ENCODE measurements at places on chromosomes 12 and 14. TPM values are rescaled to one million over a fixed set of nuclear protein-coding genes. Genes with fewer than 3 reads are reported as not detected.

The AP4S1 gene
- 7.1 TPM for total RNA-seq

The CCDC88C gene
- 34.1 TPM for total RNA-seq

The APOF gene
- total RNA-seq, result not detected

The RAP1B gene
- total RNA-seq, result 158 TPM

The PDE3A gene
- 8.4 TPM for total RNA-seq

The STON2 gene
- 47.7 TPM for total RNA-seq

DNA sequence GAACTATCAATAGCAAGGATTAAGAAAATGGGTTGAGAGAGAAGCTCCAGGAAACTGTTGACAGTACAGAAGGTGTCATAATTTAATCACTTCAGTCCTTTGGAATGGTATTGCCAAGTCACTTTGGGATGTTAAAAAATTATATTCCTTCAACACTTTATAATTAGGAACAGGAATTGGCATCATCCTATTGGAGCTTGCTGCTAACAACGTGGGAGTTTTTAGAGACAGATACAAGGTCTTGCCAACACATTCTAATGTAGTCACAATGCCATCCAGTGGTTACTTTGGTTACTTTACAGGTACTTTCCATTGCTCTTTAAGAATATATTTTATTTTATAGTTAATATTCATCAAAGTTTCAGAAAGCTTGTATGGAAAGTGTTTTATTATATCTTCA is 310.1 kb downstream of the SYT1 start:
- no peaks in the 10 kb centered on the region for H3K27me3 ChIP-seq
- H3K4me1 ChIP-seq, result no peaks in the 10 kb centered on the region
- H3K4me3 ChIP-seq, result no peak overlapping the region

- no peak overlapping the region for H3K27ac ChIP-seq
- no peak overlapping the region for H3K4me3 ChIP-seq
- no peaks in the 10 kb centered on the region for H3K36me3 ChIP-seq
- no peaks in the 10 kb centered on the region for H3K4me1 ChIP-seq
- H3K27me3 ChIP-seq, result no peaks in the 10 kb centered on the region
- DNase-seq, result no peak
Measured at GRCh38 chr12:80233926-80234325, 134.6 kb downstream of the OTOGL start.

- no peak overlapping the region for H3K4me3 ChIP-seq
- no peaks in the 10 kb centered on the region for H3K36me3 ChIP-seq
- no peak for DNase-seq
Measured at GRCh38 chr14:73809391-73809790, 42.2 kb upstream of the PTGR2 start.

GRCh38 chr14:94977016-94977415 is 180.3 kb downstream of the DICER1 start:
- no peak overlapping the region for H3K4me3 ChIP-seq
- no peaks in the 10 kb centered on the region for H3K36me3 ChIP-seq
- H3K27me3 ChIP-seq, result no peaks in the 10 kb centered on the region
- H3K27ac ChIP-seq, result no peak overlapping the region

DNA sequence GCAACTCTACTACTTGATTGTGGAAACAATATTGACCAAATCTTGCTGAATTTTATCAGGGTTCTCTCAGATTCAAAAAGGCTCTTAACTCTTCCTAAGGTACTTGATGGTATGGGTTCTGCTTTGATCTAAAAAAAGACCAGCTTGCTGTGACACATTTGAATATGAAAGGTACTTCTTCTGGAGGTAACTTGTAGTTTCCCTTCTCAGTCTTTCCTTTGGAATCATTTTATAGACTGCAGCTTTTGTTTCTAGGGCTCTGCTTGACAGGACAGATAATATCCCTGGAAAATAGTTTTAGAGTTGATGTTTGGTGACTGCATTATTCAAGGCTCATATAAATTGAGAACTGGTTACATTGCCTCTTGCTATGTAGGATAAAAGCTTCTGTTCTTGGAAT is 251.9 kb downstream of the FUT8 start:
- H3K36me3 ChIP-seq, result no peaks in the 10 kb centered on the region
- H3K27me3 ChIP-seq, result no peaks in the 10 kb centered on the region
- H3K27ac ChIP-seq, result no peak overlapping the region
- no peaks in the 10 kb centered on the region for H3K4me1 ChIP-seq

DNA sequence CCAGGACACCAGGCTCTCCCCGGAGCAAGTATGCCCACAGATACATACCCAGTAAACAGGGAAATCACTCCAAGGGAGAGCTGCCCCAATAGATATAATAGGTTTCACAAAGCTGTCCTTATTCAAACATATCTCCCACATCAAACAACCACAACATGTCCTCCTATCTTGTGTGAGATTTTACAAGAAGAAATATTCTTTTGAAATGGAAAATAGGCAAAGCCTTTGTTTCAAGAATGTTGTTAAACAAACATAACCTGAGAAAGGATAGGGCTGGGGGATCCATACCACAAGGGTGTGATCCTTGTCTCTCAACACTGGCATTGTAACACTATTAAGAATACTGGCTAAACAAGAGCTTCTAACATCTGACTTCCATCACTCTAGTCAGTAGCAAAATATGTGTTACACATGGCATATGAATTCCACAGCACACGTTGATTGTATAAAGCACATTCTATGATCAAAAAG is 32.9 kb downstream of the LGR5 start:
- H3K27ac ChIP-seq, result no peak overlapping the region
- no peaks in the 10 kb centered on the region for H3K36me3 ChIP-seq
- H3K27me3 ChIP-seq, result no peaks in the 10 kb centered on the region

DNA sequence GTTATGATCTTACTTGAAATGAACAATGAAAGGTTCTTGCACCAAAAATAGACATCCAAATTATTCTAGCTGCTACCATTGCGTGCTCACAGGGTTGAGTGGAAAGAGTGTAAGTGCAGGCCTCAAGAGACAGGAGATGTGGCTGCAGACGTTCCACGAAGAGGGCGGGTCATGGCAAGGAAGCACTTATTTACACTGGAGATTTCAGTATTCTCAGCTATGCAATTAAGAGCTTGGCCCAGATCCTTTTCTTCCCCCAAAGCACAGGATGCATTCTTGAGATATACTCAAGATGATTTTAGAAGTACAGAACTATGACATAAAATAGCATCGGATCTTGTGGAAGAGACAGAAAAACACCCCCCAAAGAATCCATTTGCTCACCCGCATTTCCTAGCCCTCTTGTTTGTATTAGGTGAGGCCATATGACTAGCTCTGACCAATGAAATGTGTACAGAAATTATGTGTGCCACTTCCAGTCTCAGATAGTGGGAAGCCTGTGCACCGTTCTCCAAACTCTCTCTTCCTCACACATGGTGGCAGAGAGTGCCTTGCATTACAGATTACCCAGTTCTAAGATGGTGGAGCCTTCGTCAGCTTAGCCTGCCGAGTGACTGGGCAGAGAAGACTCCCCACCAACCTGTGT is 261.4 kb downstream of the TTC8 start:
- H3K27me3 ChIP-seq, result no peaks in the 10 kb centered on the region
- peaks cover 10% of the 10 kb centered on the region for H3K4me1 ChIP-seq
- DNase-seq, result no peak
- no peaks in the 10 kb centered on the region for H3K36me3 ChIP-seq
- no peak overlapping the region for H3K4me3 ChIP-seq

- no peak for DNase-seq
- no peak overlapping the region for H3K4me3 ChIP-seq
- no peak overlapping the region for H3K27ac ChIP-seq
- H3K27me3 ChIP-seq, result no peaks in the 10 kb centered on the region
- peaks cover 6% of the 10 kb centered on the region for H3K4me1 ChIP-seq
Measured at GRCh38 chr12:93107514-93108312, 178.6 kb upstream of the EEA1 start.

GRCh38 chr12:73274976-73275375 is 1002.8 kb downstream of the TRHDE start:
- H3K27ac ChIP-seq, result no peak overlapping the region
- DNase-seq, result no peak
- H3K4me1 ChIP-seq, result no peaks in the 10 kb centered on the region
- no peaks in the 10 kb centered on the region for H3K27me3 ChIP-seq

DNA sequence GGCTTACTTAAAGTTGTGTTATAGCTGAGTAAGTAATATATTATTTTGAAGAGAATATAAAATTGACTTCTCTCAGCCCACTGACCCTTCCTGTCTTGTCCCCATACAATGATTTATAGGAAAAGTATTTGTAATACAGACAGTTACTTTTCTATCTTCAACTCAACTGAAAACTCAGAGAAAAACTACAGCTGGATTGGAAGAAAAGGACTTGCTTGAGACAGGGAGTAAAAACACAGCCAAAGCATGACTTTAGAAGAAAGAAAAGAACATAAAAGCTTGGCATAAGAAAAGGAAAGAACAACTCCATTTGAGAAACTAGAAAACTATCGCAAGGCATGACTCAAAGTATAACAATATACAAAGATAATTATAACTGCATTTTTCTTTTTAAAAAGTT is 57.5 kb downstream of the MSRB3 start:
- H3K4me3 ChIP-seq, result no peak overlapping the region
- no peak for DNase-seq
- no peak overlapping the region for H3K27ac ChIP-seq
- no peaks in the 10 kb centered on the region for H3K36me3 ChIP-seq
- H3K4me1 ChIP-seq, result peaks cover 3% of the 10 kb centered on the region
- no peaks in the 10 kb centered on the region for H3K27me3 ChIP-seq

DNA sequence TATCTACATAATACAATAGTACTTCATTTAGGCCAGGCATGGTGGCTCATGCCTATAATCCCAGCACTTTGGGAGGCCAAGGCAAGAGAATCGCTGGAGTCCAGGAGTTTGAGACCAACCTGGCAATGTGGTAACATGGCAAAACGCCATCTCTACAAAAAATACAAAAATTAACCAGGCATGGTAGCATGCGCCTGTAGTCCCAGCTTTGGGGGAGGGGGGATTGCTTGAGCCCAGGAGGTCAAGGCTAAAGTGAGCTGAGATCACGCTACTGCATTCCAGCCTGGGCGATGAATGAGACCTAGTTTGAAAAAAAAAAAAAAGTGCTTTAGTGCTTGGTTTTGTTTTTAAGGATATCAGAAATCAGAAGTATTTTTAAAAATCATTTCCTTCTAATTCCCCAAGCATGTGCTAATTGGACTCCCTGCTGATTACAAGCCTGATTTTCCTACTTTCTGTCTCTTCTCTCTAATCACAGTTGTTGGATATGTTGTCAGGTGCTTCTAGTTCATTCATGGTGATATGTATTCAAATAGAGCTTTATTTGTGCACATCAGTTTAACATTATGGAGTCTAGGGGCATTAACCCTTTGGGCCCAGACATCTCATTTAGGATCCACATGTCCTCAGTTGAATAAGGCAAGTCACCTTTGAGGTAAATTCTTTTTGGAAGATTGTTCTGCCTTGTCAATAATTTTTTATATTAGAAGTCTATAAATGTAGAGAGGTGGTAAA is 7.0 kb upstream of the KRAS start:
- H3K27me3 ChIP-seq, result no peaks in the 10 kb centered on the region
- H3K4me3 ChIP-seq, result no peak overlapping the region
- no peaks in the 10 kb centered on the region for H3K36me3 ChIP-seq
- no peaks in the 10 kb centered on the region for H3K4me1 ChIP-seq
- no peak overlapping the region for H3K27ac ChIP-seq
- DNase-seq, result no peak

DNA sequence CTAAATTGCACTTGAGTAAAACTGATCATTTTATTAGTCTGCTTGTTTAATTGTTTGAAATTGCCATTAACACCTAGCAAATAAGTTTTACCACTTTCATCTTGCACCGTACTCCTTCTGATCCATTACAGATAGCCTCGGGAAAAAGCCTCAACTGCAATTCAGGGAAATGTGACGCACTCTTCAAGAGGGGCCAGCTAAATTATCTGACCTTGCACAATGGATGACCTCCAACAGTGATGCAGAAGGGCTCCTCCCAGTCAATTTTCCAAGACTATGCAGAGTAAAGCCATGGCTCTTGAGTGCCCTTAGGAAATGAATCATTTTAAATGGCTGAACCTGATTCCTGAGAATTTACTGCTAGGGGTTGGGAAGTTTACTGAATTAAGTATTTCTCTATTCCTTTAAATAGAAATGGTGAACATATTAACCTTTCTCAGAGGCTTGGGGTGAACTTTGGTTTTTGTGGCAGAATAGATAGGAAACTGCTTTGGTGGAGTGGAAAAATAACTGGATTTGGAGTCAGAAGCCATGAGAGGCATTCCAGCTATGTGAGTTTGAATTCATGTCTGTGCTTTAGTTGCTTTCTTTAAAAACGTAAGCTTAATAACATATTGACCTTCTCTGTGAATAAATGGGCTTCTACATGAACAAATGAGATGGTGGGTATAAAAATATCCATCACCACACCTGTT is 64.8 kb upstream of the OVCH1 start:
- H3K4me1 ChIP-seq, result peaks cover 29% of the 10 kb centered on the region
- H3K27me3 ChIP-seq, result no peaks in the 10 kb centered on the region
- no peak for DNase-seq
- no peaks in the 10 kb centered on the region for H3K36me3 ChIP-seq
- H3K4me3 ChIP-seq, result no peak overlapping the region

- peaks cover 29% of the 10 kb centered on the region for H3K36me3 ChIP-seq
- H3K4me3 ChIP-seq, result no peak overlapping the region
- no peaks in the 10 kb centered on the region for H3K27me3 ChIP-seq
Measured at GRCh38 chr14:102901633-102902032, 20.8 kb upstream of the AMN start.

DNA sequence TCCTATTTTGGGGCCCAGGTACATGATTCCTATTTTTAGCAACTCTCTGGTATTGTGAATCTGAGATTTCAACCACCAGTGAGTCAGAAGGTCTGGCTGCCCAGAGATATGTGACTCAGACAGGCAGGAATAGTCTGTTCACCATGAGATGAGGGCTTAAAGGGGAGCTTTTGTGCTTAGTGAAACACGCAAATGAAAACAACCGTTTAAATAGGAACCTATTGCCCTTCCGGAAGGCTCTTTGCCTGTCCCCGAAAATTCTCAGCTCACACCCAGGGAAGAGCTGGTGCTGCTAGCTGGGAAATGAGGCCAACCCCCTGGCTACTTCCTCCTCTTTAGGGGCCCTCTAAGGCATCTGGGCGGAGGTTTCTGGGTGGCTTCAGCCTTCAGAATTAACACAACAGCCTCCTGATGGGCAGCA is 283.6 kb downstream of the CACNA1C start:
- DNase-seq, result no peak
- no peaks in the 10 kb centered on the region for H3K27me3 ChIP-seq
- H3K4me3 ChIP-seq, result no peak overlapping the region
- no peak overlapping the region for H3K27ac ChIP-seq
- H3K36me3 ChIP-seq, result no peaks in the 10 kb centered on the region

GRCh38 chr12:3225796-3226180 is 148.6 kb downstream of the TSPAN9 start:
- no peak overlapping the region for H3K4me3 ChIP-seq
- no peaks in the 10 kb centered on the region for H3K27me3 ChIP-seq
- no peak overlapping the region for H3K27ac ChIP-seq
- DNase-seq, result no peak
- peaks cover 5% of the 10 kb centered on the region for H3K4me1 ChIP-seq

Data from upper lobe of right lung (tissue), 1 donor.